RWPE1 (cell line): ENCODE measurements at places on chromosomes 7 and 10.

- no peak for DNase-seq
Measured at GRCh38 chr7:131222171-131222570, 105.5 kb upstream of the MKLN1 start.

- DNase-seq: no peak
Measured at GRCh38 chr10:102465466-102465865, 14.1 kb upstream of the C10orf95 start.

DNA sequence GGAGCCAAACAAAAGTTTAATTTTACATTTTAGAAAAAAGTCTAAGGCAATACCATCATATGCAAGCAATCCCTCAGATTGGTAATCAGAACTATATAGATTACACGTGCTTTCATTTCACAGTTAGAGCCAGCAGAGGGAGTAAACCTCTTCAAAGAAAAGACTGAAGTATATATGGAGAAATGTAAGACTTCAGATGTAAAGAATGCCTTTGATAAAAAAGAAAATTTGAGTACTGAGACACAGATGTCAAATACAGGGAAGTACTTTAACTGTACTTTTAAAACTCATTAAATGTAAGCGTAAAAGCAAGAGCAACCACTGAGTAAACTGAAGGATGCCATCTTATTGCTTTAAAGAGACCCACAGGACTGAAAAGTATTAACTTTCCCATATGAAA lies 101.4 kb upstream of the FAM133B start:
- peak; percentile 39 for DNase-seq

- no peak for DNase-seq
Measured at GRCh38 chr10:12186323-12186722, 9.4 kb downstream of the NUDT5 start.
